ENCODE measurements at places on chromosomes 4 and X. TPM values are rescaled to one million over a fixed set of nuclear protein-coding genes. Genes with fewer than 3 reads are reported as not detected.

- H3K27ac ChIP-seq, result no peak overlapping the region
- no peaks in the 10 kb centered on the region for H3K27me3 ChIP-seq
- DNase-seq, result no peak
- no peaks in the 10 kb centered on the region for H3K4me1 ChIP-seq
These were observed 1780.1 kb downstream of the ARAP2 start for GRCh38 chr4:34464196-34464595.

The PDE5A gene
- total RNA-seq, result 9.6 TPM

The PLCXD1 gene
- 17.3 TPM for total RNA-seq

- H3K27me3 ChIP-seq, result no peaks in the 10 kb centered on the region
- no peak overlapping the region for H3K4me3 ChIP-seq
- DNase-seq, result no peak
- no peak overlapping the region for H3K27ac ChIP-seq
These were observed 153.0 kb downstream of the ADAM29 start for GRCh38 chr4:175071123-175071522.

- no peak for DNase-seq
- no peaks in the 10 kb centered on the region for H3K4me1 ChIP-seq
- H3K27ac ChIP-seq, result no peak overlapping the region
- H3K27me3 ChIP-seq, result no peaks in the 10 kb centered on the region
- H3K4me3 ChIP-seq, result no peak overlapping the region
These were observed 215.8 kb downstream of the PCDH19 start for GRCh38 chrX:100194082-100194775.

DNA sequence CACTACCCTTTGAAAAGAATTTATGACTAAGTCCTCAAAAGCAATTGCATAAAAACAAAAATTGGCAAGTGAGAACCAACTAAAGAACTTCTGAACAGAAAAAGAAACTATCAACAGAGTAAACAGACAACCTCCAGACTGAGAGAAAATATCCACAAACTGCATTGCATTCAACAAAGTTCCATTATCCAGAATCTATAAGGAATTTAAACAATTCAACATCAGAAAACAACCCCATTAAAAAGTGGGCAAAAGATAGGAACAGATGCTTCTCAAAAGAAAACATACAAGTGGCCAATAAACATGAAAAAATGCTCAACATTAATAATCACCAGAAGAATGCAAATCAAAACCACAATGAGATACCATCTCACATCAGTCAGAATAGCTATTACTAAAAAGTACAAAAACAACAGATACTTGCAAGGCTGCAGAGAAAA, 130.2 kb downstream of the GASK1B start:
- no peaks in the 10 kb centered on the region for H3K36me3 ChIP-seq
- no peak overlapping the region for H3K4me3 ChIP-seq
- H3K27ac ChIP-seq, result no peak overlapping the region
- no peaks in the 10 kb centered on the region for H3K4me1 ChIP-seq
- no peak for DNase-seq

The UGT2B10 gene
- total RNA-seq, result not detected

Data from spleen (tissue), 13 donors.